Lung microvascular endothelial cell (primary cell): ENCODE measurements at places on chromosomes 2 and 18. TPM values are rescaled to one million over a fixed set of nuclear protein-coding genes. Genes with fewer than 3 reads are reported as not detected.

The TNS1 gene
- total RNA-seq = 26.8 and 82.1 TPM in 2 replicates

The CCDC68 gene
- 0.65 and 0.99 TPM in 2 replicates for total RNA-seq

The BUB1 gene
- total RNA-seq = 3.4 and 13.9 TPM in 2 replicates

The UGT1A10 gene
- total RNA-seq = not detected in 2 replicates

The DNAJC5G gene
- 0.44 and 1.4 TPM in 2 replicates for total RNA-seq

The RESP18 gene
- not detected in 2 replicates for total RNA-seq

The C2orf92 gene
- 0.79 and 1.1 TPM in 2 replicates for total RNA-seq

The PID1 gene
- under 0.01 and 0.20 TPM in 2 replicates for total RNA-seq

The ST8SIA5 gene
- total RNA-seq = not detected in 2 replicates

The IRS1 gene
- under 0.01 TPM in 2 replicates for total RNA-seq

The VIT gene
- total RNA-seq = 0.22 TPM in 1 of 2 replicates, not detected in the other

The IGFBP5 gene
- 0.20 and 5.0 TPM in 2 replicates for total RNA-seq

The SPAST gene
- 22.2 and 26.8 TPM in 2 replicates for total RNA-seq
